ENCODE measurements at places on chromosomes 16 and 17.

- DNase-seq: no peak
Observed at GRCh38 chr16:57665541-57665940, 2.6 kb upstream of the ADGRG3 start.

- DNase-seq: no peak
Observed at GRCh38 chr17:44197980-44198720, 1.5 kb downstream of the ATXN7L3 start.

DNA sequence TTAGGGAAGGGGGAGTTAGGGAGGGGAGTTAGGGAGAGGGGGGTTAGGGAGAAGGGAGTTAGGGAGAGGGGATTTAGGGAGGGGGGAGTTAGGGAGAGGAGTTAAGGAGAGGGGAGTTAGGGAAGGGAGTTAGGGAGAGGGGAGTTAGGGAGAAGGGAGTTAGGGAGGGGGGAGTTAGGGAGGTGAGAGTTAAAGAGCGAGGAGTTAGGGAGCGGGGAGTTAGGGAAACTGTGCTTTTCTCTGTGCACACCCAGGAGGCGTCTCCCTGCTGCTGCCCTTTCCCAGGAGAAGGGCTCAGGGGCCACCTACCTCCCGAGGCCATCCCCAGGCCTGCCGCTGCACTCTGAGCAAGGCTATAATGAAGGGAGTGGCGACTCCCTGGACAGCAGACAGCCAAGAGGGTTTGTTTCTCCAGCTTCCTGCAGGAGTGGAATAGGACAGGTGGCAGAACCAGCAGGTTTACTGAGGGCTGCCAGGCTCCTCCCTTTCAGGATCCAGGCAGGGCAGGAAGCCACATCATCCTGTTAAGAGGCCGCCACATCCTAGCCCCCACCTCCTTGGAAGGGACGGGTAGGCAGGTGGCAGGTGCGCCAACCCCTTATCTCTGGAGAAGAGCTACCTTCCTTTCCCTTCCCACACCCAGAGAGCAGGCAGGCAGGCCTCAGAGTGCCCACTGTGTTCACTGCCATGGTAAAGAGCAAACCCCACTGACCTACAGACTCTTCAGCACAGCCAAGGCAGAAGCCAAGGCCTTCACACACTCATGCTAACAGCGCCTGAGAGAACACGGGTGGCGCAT is 4.3 kb downstream of the CANT1 start:
- no peak for DNase-seq

GRCh38 chr16:70746708-70747424 is 54.1 kb downstream of the VAC14 start:
- DNase-seq: peak; percentile 81

GRCh38 chr16:87735270-87736007 is 30.3 kb downstream of the KLHDC4 start:
- DNase-seq: no peak

DNA sequence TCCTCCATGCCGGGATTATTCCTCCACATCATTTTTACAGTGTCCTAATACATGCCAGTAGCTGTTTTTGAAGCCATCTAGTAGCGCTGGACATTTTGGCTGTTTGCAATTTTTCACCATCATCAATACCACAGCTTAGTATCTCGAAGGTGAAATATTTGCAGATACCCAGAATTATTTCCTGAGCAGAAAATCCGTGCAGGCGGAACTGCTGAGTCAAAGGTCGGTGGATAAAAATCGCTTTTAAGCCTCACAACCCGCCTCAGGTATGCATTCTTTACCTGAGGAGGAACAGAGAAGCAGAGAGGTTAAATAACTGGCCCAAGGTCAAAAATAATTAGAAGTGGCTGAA is 584 bp upstream of the TNRC6A start:
- DNase-seq: no peak

GRCh38 chr16:84332975-84333684 is 35.2 kb upstream of the ATP2C2 start:
- DNase-seq: no peak

- no peak for DNase-seq
Observed at GRCh38 chr17:16477255-16477654, 14.7 kb downstream of the LRRC75A start.

- DNase-seq: no peak
Observed at GRCh38 chr16:83843657-83844056, 35.9 kb downstream of the HSBP1 start.

- DNase-seq: no peak
Observed at GRCh38 chr17:44647736-44648135, 8.5 kb upstream of the MEIOC start.

- DNase-seq: no peak
Observed at GRCh38 chr16:9286930-9287329, 195.5 kb downstream of the HAPSTR1 start.

GRCh38 chr16:85424260-85425073 is 188.7 kb upstream of the GSE1 start:
- DNase-seq: no peak

DNA sequence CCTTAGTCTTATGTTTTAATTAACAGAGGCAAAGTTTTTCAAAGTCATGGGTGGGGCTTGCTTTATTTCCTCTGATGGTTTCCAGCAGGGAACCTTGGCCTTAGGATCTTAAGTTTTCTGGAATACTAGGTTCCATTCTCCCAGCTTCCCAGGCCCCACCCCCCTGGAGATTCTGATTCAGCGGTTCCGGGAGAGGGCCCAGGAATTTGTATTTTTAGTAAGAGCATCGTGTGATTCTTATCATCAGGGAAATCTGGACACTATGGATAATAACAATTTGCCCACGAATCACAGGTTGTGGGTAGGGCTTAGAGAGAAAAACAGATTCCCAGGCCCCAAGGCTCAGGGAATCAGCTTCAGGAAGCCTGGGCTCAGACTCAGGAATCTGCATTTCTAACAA is 263.6 kb downstream of the NTN1 start:
- no peak for DNase-seq

GRCh38 chr16:54934481-54935265 is 4.0 kb downstream of the IRX5 start:
- no peak for DNase-seq

GRCh38 chr17:59763861-59764260 is 56.4 kb downstream of the VMP1 start:
- no peak for DNase-seq

DNA sequence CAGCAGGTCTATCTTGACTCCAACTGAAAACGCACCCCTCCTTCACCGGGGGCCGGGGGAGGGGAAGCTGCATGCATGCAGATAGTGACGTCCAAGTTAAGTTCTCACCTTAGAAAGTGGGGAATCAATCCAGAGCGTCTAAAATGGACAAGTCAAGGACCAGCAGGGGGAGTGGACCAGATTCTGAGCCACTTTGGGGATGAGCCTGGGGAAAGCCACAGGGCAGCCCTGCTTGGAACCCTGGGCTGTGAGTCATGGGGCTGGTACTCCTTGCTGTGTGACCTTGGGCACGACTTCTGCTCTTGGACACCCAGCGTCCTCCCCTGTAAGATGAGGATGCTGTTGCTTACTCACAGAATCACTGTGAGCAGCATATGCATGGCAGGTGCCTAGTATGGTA is 9.1 kb downstream of the TNFRSF13B start:
- no peak for DNase-seq

DNA sequence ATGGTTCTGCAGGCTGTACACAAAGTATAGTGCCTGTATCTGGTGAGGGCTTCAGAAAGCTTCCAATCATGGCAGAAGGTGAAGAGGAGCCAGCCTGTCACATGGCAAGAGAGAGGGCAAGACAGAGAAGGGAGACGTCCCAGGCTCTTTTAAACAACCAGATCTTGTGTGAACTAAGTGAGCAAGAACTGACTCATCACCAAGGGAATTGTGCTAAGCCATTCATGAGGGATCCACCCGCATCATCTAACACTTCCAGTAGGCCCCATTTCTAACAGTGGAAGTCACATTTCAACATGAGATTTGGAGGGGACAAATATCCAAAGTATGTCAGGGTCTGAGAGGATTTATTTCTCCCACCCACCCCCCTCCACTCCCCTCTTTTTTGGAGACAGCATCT is 56.2 kb upstream of the ELAC2 start:
- DNase-seq: no peak

GRCh38 chr17:57898487-57899311 is 48.9 kb upstream of the MRPS23 start:
- no peak for DNase-seq

DNA sequence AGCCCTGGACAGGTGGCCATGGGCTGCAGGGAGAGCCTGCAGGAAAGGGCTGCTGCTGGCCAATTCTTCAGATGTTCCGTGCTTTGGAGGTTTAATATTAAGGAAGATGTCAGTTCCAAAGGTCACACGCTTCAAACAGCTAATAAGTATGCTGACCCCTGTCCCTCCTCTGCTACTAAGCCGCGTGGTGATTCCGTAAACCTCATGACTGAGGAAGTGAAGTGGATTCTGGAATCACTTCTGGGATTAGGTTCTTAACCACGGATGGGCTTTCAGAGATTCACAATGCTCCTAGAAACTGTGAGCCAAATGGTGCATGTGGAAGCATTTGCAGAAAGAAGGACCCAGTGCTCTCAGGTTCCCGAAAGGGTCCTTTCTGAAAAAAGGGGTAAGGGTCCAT is 28.5 kb upstream of the ERN1 start:
- DNase-seq: no peak

GRCh38 chr16:79639576-79640311 is 39.2 kb upstream of the MAF start:
- peak; percentile 48 for DNase-seq

GRCh38 chr17:82076785-82077591 is 11.4 kb upstream of the DUS1L start:
- DNase-seq: no peak

- DNase-seq: no peak
Observed at GRCh38 chr17:80956321-80957190, 35.1 kb upstream of the CHMP6 start.

GRCh38 chr17:35103271-35103670 is 16.4 kb downstream of the RAD51D start:
- no peak for DNase-seq

DNA sequence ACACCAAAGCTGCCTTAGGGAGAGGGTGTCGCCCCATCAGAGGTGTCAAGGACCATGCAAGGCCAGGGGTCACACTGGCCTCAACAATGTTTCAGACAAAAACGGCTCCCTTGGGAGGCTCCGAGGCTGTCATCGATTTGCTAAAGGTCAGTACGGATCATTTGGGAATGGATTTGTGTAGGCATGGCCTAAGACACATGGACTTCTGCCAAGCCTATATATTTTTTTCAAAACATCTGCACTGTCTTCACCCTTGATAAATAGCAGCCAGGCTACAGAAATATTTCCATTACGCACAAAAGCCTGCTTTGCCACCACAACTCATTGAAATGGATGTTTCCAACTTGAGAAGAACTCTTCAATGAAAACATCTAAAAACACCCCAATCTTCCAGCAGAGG is 10.3 kb downstream of the CUEDC1 start:
- no peak for DNase-seq

- DNase-seq: no peak
Observed at GRCh38 chr16:84999200-84999599, 12.1 kb downstream of the ZDHHC7 start.

DNA sequence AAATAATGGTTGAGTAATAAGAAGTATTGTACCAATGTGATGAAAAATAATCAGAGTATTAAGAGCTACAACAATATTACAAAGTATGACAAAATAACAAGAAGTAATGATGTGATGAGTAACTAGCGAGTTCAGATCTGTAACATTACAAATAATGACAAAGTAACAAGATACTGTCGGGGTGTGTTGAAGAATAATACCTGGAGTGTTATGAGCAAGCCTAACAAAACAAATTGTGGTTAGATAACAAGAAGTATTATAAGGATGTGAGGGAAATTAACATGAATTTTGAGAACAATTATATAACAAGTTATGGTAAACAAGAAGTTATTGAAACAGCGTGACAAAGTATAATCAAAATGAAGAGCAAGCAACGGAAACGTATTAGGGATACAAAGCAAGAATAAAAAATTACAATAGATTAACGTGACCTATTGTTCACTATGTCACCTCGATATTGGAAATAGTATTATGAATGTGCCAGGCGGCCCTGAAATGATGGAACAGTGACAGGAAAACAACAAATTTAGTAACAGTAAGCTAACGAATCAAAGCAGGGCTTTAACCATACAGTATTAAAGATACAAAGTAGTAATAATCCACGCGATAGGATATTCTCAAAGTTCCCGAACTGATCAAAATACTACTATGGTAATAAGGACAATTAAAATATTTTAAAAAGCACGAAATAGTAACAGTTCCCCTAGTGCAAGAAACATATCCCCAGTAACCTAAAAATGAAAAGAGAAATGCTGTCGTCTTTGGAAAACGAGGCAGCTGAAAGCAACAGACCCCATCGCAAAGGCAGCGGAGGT is 1.6 kb downstream of the TBX4 start:
- DNase-seq: no peak

DNA sequence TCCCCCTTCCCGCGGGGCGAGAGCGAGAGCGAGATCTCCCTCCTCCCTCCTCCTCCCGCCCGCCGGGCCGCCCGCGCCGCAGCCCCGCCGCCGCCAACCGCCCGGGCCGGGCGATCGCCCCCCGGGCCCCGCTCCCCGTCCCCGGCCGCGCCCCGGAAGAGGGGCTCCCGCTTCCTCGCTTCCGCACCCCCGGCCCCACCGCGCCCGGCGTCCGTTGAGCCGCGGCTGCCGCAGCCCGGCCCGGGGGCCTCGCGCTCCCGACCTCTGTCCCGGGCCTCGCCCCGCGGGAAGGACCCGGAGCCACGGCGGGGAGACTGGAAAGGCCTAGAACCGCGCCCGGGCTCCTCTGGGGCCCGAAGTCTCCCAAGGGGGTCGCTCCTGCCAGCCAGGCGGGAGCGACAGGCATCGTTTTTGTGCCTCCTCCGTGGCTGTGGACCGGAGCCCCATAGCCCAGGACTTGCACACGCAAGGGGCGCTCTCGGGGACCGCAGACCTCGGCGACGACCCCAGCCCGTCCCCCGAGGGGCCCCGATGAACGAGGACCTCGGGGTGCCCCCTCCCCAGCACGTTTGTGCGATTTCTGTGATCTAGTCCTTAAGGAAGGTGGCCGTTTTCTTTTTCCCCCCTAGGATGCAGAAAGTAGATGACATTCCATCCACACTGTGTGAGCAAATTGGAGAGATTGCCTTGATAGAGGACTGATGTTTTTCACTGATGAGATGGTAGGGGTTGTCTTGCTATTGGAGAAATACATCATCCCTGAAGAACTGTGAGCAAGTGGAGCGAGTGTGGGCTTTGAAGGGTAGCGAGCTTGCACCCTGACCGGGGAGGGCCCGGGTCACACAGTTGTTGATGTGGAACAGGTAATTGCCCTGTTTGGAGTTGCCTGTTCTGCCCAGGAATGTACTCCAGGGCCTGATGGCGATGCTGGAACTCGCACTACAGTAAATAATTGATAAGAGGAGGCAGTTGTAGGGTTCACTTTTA is 611 bp downstream of the BANP start:
- DNase-seq: no peak

DNA sequence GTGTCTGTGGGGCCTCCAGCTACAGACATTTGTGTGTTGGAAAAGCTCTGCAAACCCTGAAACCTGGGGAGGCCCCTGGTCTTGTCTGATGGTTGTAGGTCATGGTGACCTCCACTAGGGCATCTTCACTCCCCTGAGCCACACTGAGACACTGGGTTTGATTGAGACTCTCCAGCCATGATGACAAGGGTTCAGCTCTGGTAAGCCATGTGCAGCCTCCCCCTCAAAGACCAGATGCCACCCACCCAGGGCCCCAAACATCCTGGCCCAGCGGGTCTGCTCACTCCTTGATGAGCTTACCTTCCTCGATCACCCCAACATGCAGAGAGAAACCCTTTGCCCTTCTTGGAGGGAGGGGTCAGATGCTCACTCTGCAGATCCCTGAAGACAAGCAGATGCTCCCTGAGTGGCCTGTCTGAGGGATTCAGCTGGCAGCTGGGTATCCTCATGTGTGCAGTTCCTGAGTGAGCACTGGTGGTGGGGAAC is 101.6 kb downstream of the METRNL start:
- DNase-seq: no peak

All from Panc1 (cell line).